ENCODE measurements at places on chromosomes 11 and 22.

DNA sequence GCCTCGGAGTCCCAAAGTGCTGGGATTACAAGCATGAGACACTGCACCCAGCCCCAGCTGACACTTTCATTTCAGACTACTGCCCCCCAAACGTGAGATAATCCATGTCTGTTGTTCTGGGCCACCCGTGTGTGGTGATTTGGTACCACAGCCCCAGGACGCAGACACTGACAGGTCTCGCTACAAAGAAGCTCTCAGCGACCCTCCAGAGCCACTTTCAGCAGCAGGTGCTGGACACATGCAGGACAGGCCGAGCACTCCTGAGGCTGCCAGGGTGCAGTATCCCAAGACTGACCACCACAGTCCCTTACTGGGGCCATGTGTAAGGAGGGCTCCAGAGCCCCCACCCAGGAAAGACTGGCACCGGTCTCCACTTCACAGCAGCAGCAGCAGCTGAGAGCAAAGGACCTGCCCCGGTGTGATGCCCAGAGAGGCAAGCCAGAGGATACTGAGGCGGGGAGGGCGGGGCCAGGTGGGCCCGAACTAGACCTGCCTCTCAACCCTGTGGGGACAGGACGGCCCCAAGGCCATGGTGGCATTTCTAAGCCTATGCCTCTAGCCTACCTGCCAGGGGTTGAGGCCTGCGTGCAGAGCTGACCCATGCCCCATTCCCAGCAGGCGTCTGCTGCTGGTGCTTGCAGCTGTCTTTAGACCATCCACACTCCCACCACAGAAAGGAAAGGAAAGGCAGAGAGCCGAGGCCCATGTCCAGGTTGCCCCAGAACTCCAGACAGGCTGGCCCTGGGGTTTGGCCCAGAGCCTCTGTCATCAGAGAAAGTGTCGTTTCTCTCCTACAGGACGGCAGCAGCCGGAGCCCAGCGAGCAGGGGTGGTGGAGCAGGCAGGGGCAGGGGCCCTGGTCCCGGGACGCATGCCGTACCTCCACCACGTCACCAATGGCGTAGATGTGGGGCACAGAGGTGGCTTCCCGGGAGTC lies 28.0 kb upstream of the GNB1L start:
- DNase-seq, result no peak

- no peak for DNase-seq
Observed at GRCh38 chr22:37184380-37184755, 3.7 kb downstream of the C1QTNF6 start.

DNA sequence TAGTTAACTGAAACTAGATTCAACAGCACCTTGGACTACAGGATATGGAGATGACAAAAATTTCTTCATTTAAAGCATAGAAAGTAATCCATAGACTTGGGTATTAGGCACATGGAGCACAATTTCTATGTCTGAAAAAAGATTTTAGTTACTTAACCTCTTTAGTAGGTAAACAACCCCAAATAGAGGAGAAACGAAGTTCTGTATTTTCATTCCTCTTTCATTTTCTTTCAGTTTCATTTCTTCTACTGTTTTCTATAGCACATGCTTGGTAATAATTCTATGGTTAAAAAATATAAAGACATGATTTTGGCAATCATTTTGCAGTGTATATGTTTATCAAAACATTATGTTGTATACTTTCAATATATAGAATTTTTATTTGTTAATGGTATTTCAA lies 99.5 kb downstream of the CASP12 start:
- DNase-seq, result no peak

GRCh38 chr11:122036018-122036417 lies 80.0 kb downstream of the BLID start:
- DNase-seq, result no peak

GRCh38 chr11:44899959-44900358 lies 50.7 kb downstream of the TP53I11 start:
- no peak for DNase-seq

DNA sequence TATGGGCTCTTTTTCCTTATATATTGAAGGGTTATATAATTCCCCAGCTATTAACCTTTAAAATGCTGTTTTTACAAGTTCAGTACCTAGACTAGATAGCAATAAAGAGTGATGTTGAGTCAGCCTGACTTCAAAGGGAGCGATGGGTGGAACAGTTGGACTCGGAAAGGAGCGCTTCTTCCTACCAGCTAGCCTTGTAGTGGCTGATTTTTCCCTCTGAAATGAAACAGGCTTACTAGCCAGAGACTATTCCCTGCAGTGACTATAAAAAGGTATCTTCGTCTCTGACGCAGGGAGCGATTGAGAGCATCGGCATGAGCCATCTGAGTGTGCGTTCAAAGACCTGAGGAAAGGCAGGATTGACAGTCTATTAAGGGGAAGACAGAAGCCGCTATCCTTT lies 66.0 kb upstream of the GRAMD1B start:
- no peak for DNase-seq

GRCh38 chr22:38715176-38715764 lies 9.5 kb downstream of the GTPBP1 start:
- DNase-seq, result no peak

DNA sequence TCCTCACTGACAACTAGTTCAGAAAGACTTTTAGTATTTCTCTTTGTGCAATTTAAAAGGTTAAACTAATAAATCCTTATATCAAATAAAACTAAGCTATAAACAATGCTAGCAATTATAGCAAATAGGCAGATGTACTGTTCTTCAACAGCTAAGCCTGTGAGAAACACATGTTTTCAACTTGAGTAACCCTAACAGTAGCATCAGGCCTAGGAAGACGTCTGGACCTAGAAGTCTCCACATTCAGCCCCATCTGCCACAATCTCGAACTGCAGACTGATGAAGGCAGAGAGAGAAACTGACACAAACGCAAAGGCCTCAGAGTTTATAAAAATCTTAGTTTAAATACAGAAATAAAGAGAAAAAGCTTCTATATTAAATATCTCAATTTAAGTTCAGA lies 2.5 kb downstream of the ST13 start:
- DNase-seq, result no peak

GRCh38 chr11:21174781-21175180 lies 505.4 kb downstream of the NELL1 start:
- no peak for DNase-seq

DNA sequence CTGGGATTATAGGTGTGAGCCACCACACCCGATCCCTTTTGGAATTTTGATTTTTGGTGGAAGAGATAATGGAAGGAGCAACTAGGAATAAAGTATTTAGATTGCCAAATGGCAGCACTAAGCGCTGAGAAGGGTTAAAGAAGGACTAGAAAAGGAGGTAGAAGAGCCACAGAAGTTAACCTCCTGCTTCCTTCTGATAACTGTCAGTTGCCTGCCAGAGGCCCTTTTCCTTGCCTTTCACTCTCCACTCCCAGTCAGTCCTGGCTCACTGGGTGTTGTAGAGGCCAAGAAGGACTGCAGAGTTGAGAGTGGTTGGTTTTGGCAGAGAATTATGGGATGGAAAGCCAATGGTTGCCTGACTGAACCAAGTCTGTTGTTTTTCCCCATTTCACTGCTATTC lies 19.3 kb downstream of the ZC3H12C start:
- no peak for DNase-seq

- DNase-seq, result no peak
Observed at GRCh38 chr11:111253131-111253530, 7.6 kb downstream of the POU2AF2 start.

- DNase-seq, result no peak
Observed at GRCh38 chr11:131669401-131669780, 299.0 kb downstream of the NTM start.

DNA sequence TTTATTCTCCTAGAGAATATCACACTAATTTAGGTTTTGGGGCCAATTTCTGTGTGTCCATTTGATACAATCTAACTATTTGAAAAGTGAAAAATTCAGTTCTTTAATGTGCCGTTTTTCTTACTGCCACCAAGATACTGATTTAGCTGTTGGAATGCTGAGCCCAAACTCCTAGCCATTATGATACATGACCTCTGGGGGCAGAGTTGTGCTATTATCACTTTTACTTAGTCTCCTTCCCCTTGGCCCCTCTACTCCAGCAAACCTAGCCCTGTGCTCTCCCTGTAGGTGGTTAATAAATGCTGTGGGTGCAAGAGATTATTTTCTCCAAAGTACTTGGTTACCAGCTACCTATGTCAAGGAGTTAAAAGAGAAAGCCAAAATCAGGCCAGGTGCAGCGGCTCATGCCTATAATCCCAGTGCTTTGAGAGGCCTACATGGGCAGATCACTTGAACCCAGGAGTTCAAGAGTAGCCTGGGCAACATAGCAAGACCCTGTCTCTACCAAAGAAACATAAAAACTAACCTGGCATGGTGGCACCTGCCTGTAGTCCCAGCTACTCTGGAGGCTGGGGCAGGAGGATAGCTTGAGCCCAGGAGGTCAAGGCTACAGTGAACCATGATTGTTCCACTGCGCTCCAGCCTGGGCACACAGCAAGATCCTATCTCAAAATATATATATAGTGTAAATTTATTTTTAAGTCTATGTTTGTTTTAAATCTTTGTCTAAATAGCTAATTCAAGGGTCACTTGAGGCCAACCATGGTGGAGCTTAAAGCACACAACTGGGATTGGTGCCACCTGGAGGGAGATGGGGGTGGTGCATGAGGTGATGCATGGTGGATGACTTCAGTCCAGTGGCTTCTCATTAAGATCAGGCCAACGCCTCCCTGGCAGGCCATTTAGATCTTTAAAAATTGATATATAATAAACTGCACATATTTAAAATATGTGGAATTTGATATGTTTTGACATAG lies 193.2 kb upstream of the PLET1 start:
- peak; percentile 50 for DNase-seq

- no peak for DNase-seq
Observed at GRCh38 chr11:106447631-106448191, 370.2 kb downstream of the AASDHPPT start.

GRCh38 chr11:65899356-65900124 lies 648 bp downstream of the FOSL1 start:
- no peak for DNase-seq

DNA sequence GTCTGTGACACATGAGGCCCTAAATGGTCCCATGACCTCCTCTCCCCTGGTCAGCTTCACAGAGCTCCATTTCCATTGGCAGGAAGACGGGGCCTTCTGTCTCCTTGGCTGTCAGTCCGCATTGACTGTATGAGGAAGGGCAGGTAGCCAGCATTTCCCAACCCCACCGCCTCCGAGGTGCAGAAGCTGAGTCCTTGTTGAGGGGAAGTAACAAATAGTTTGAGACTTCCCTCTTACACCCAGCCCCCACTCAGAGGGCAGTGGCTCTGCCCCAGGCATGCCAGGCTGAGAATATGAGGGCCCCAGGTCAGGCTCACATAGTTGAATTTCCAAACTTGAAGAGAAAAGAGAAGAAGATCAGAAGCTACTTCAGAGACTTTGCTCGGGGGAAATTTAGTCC lies 611.1 kb downstream of the BRD1 start:
- DNase-seq, result no peak

DNA sequence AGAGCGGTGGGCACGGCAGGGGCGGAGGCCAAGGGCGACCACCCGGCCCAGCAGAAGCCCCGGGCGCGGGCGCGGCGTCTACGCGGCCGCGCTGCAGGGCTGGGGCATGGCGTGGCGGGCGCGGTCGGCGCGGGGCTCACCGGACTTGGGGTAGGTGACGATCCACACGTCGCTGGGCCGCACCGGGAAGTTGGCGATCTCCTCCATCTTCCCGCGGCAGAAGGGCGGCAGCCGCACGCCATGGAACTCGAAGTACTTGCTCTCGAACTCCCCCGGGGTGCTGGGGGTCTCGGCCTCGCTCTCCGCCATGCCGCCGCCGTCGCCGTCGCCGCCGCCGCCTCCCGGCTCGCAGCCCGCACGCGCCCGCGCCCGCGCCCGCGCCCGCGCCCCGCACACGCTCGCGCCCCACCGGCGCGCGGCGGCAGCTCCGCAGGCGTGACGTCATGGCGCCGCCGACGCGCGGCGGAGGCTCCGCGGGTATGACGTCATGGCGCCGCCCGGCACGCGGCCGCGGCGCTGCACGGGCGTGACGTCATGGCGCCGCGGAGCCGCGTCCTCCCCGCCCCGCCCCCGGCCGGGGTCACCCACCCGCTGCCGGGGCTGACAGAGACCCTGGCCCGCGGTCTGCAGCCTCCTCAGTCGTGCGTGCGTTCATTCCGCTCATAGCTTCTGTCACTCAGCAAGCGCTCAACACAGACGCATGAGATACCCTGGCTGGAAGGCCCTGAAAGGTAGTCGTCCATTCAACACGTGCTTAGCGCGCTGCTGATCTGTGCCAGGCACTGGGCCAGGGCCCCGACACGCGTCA lies at the start of gene SULT4A1:
SULT4A1 (minus strand) TSS at position 440 of the 808 bp plus-strand sequence; CDS start at position 309, 131 bp downstream.
- DNase-seq, result no peak

- DNase-seq, result no peak
Observed at GRCh38 chr22:47795477-47796127, 1033.2 kb downstream of the TBC1D22A start.

- no peak for DNase-seq
Observed at GRCh38 chr11:11324090-11324489, 29.0 kb downstream of the CSNK2A3 start.

- DNase-seq, result no peak
Observed at GRCh38 chr11:134372536-134372935, 39.5 kb downstream of the B3GAT1 start.

- no peak for DNase-seq
Observed at GRCh38 chr11:11332141-11332710, 20.8 kb downstream of the CSNK2A3 start.

GRCh38 chr11:131917634-131918384 lies 547.4 kb downstream of the NTM start:
- DNase-seq, result no peak

GRCh38 chr11:77374611-77375031 lies 73.1 kb upstream of the GDPD4 start:
- no peak for DNase-seq

- DNase-seq, result no peak
Observed at GRCh38 chr11:124761301-124762104, 587 bp downstream of the ESAM start.

GRCh38 chr11:555227-555779 lies 5.2 kb downstream of the LMNTD2 start:
- no peak for DNase-seq

DNA sequence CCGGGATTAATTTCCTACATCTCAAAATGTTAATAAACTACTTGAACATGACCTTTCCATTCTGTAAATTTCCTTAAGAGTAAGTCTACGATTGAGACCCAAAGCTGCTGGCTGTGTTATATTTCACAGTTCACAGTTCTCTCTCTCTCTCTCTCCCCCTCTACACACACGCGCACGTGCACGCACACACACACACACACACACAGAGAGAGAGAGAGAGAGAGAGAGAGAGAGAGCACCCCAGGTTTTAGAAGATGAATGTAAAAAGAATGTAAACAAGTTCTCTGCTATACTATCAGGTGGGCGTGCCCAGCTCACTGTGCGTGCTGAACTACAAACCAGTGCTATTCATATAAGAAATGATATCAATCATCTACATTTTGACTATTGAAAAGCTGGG lies 3.3 kb downstream of the BDNF start:
- no peak for DNase-seq

- no peak for DNase-seq
Observed at GRCh38 chr22:49332691-49333090, 495.0 kb downstream of the BRD1 start.

Data from iPS DF 6.9 (cell line).